Fibroblast of lung (primary cell): ENCODE measurements at places on chromosomes 6 and 20. TPM values are rescaled to one million over a fixed set of nuclear protein-coding genes. Genes with fewer than 3 reads are reported as not detected.

- no peaks in the 10 kb centered on the region for H3K36me3 ChIP-seq
- DNase-seq: no peak
- no peak overlapping the region for H3K4me3 ChIP-seq
- H3K27ac ChIP-seq: no peak overlapping the region
- no peaks in the 10 kb centered on the region for H3K27me3 ChIP-seq
Observed at GRCh38 chr6:6661684-6662083, 73.2 kb downstream of the LY86 start.

GRCh38 chr6:12327391-12327790 lies 37.2 kb downstream of the EDN1 start:
- no peak for DNase-seq
- no peaks in the 10 kb centered on the region for H3K36me3 ChIP-seq

GRCh38 chr6:124226396-124226795 lies 422.7 kb downstream of the NKAIN2 start:
- H3K36me3 ChIP-seq: no peaks in the 10 kb centered on the region
- no peaks in the 10 kb centered on the region for H3K4me1 ChIP-seq
- H3K4me3 ChIP-seq: no peak overlapping the region
- DNase-seq: peak; percentile 57
- no peak overlapping the region for H3K27ac ChIP-seq

DNA sequence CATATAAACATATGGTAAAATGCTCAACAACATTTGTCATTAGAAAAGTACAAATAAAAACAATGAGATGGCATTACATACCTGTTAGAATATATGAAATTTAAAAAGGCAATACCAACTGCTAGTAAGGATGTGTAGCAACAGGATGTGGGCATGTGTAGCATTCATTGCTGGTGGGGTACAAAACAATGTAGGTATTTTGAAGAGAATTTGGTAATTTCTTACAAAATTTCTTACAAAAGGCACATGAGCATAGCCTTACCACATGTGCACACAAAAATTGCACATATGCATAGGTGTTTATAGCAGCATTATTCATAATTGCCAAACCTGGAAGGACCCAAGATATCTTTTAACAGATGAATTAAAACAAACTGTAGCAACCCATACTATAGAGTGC lies 1355.1 kb upstream of the CITED2 start:
- H3K27me3 ChIP-seq: no peaks in the 10 kb centered on the region
- H3K36me3 ChIP-seq: no peaks in the 10 kb centered on the region
- no peak overlapping the region for H3K27ac ChIP-seq
- no peak for DNase-seq

DNA sequence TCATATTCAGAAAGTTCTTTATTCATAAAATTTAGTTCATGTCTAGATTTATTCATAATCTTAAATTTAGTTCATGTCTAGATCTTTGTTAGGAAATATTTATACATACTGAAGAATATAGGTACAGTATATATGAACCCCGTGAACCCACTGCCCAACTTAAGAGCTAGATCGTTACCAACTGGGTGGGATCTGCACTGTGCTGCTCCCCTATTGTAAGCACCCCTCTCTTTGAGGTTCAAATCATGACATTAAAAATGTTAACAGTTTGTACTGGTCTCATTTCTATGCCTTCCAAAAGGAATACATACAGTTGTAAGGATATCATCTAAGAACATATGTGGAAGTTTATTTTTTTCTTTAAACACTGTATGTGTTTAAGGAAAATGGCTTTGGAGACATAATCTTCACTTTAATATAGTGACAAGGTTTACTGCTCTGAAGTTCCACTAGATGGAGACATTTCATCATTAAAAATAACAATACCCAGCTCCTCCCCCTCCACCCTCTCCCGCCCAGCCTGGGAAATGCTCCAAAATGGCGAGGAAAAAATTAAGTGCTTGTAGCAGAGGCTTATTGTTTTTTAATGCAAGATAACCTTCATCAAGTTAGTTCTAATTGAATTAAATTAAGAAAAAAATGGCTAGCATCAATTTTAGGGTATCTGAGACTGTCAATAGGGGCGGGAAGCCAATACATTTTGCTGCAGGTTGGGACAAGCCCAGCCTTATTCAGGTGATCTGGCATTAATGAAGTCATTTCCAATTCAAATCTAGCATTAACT lies 104.1 kb upstream of the TRAF3IP2 start:
- no peak overlapping the region for H3K27ac ChIP-seq
- H3K27me3 ChIP-seq: no peaks in the 10 kb centered on the region
- H3K4me1 ChIP-seq: no peaks in the 10 kb centered on the region
- H3K36me3 ChIP-seq: no peaks in the 10 kb centered on the region
- peak; percentile 87 for DNase-seq

GRCh38 chr20:50983321-50983720 lies 24.7 kb downstream of the MOCS3 start:
- H3K27ac ChIP-seq: no peak overlapping the region
- H3K36me3 ChIP-seq: no peaks in the 10 kb centered on the region
- no peak for DNase-seq

DNA sequence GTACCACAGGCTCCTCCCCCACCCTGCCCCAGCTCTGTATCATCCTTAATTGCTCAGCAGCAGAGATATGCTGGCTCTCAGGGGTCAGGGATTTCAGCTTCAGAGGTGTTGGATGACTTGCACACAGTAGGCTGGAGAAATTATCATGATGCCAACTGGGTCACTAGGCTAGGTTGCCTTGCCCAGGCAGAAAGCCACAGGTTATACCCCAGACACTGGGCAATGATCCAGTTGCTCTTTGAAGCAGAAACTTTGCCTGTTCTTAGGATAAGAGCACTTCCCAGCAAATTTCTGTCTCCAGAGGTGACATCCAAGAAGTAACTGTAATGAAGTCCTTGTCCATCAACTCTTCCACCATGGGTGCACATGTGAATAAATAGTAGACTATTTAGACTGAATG lies 38.3 kb upstream of the SCML4 start:
- H3K4me3 ChIP-seq: no peak overlapping the region
- no peak overlapping the region for H3K27ac ChIP-seq
- no peaks in the 10 kb centered on the region for H3K4me1 ChIP-seq
- H3K27me3 ChIP-seq: no peaks in the 10 kb centered on the region
- no peaks in the 10 kb centered on the region for H3K36me3 ChIP-seq

GRCh38 chr6:28580475-28580874 lies 54.8 kb downstream of the GPX5 start:
- no peak for DNase-seq
- H3K36me3 ChIP-seq: no peaks in the 10 kb centered on the region
- no peaks in the 10 kb centered on the region for H3K4me1 ChIP-seq
- H3K27ac ChIP-seq: no peak overlapping the region

DNA sequence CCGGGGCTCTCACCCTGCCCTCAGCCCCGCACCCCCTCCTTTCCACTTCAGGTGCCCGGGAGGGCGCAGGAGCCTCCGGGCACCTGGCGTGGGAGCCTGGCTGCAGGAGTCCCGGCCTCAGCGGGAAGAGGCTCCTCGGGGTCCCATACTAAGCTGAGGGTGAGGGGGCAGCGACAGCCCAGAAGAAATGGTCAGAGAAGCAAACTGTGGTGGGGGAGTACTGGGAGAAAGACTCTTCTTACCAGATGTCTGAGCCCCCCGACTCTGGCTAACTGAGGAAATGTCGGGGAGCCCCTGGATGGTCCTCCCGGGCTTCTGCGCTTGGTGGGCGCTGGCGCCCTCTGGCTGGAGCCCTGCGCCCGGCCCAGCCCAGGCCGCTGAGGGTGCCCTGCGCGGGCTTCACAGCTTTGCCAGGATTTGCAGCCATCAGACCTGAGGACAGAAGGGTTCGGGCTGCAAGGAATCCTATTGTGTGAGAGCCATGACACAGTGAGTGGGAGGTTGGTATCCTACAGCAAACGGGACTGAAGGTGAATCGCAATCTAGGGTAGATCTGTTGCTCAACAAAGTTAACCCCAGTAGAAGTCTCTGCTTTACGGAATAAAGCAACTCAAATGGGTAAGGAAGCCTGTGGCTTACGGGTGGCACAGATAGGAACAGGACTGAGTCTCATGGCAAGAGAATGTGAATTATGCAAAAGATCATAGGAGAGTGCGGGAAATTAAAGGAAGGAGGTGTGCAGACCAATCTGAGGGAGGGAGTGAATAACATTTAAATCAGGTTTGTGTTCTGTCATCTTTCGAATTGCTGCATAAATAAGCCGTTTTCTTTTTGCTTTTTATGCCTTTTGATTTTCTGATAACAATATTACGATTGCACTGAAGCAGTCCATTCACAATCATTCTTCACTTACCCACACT lies 639 bp upstream of the RCAN2 start:
- H3K27me3 ChIP-seq: peaks cover 7% of the 10 kb centered on the region
- H3K36me3 ChIP-seq: no peaks in the 10 kb centered on the region
- H3K4me1 ChIP-seq: no peaks in the 10 kb centered on the region
- DNase-seq: peak; percentile 3
- peak overlapping the region; percentile 53 for H3K4me3 ChIP-seq

GRCh38 chr20:43655937-43656336 lies 11.0 kb upstream of the MYBL2 start:
- DNase-seq: no peak
- no peaks in the 10 kb centered on the region for H3K36me3 ChIP-seq
- H3K27ac ChIP-seq: no peak overlapping the region
- H3K4me3 ChIP-seq: no peak overlapping the region
- no peaks in the 10 kb centered on the region for H3K4me1 ChIP-seq

DNA sequence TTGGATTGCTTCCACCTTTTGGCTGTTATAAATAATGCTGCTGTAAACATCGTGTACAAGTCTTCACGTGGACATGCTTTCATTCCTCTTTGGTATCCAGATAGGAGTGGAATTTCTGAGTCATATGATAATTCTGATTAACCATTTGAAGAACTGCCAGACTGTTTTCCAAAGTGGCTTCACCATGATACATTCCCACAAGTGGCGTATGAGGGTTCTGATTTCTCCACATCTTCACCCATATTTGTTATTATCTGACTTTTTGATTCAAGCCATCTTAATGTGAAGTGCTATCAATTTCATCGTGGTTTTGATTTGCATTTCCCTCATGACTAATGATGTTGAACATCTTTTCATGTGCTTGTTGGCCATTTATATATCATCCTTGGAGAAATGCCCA lies 2.9 kb upstream of the SNRPB start:
- peak overlapping the region; percentile 16 for H3K27ac ChIP-seq
- H3K4me3 ChIP-seq: no peak overlapping the region
- DNase-seq: peak; percentile 84
- H3K36me3 ChIP-seq: no peaks in the 10 kb centered on the region
- H3K4me1 ChIP-seq: peaks cover 7% of the 10 kb centered on the region

- peak; percentile 18 for DNase-seq
- H3K4me1 ChIP-seq: no peaks in the 10 kb centered on the region
- no peak overlapping the region for H3K27ac ChIP-seq
- no peak overlapping the region for H3K4me3 ChIP-seq
- H3K27me3 ChIP-seq: no peaks in the 10 kb centered on the region
- no peaks in the 10 kb centered on the region for H3K36me3 ChIP-seq
Observed at GRCh38 chr6:2184700-2185455, 60.5 kb downstream of the GMDS start.

DNA sequence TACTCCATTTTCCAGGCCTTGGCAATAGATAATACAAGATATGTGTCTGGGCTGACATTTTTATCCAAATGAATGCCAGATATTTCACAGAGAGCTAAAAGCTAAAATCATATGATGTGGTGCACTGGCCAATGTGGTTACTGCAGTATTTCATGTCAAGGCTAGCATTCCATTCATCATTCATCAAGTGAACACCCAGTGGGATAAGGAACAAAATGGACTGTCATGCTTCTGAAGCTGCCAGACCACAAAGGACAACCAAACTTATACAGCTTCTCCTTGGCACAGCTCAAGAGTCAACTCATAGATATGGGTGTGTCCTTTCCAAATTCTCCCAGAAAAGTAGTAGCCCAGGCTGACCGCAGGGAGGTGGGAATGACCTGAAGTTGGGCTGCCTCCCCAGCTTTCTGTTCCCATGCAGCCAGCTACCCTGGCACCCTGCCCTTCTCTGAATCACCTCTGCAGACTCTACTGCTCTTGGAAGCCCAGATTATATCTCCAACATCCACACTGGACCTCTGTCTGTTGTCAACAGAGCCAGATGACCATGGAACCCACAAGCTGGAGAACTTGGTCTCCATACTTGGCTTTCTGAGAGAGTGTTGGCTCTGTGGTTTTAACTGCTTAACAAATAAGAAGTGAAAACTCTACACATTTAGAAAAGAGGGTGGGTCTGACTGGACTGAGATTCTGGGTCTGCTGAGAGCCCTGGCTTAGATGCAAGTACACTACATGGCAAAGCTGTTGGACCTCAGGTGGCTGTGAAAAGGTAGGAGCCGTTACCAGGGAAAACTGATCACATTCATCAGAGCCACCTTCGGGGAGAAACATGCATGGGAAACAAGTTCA lies 122.8 kb downstream of the ALDH8A1 start:
- H3K36me3 ChIP-seq: no peaks in the 10 kb centered on the region
- H3K4me1 ChIP-seq: peaks cover 10% of the 10 kb centered on the region
- H3K27ac ChIP-seq: peak overlapping the region; percentile 30
- H3K27me3 ChIP-seq: no peaks in the 10 kb centered on the region
- DNase-seq: peak; percentile 100

GRCh38 chr6:29399525-29399924 lies 4.1 kb downstream of the OR12D2 start:
- H3K36me3 ChIP-seq: no peaks in the 10 kb centered on the region
- H3K27me3 ChIP-seq: no peaks in the 10 kb centered on the region
- H3K4me3 ChIP-seq: no peak overlapping the region
- no peaks in the 10 kb centered on the region for H3K4me1 ChIP-seq

CNKSR3 gene
- total RNA-seq: 3.9 and 14.0 TPM in 2 replicates
